Suppressor macrophage treated with lipopolysaccharide for 1 hour (primary cell): ENCODE measurements at places on chromosomes 5 and 9.

GRCh38 chr5:5752844-5753243, 330.4 kb downstream of the ICE1 start:
- no peak for DNase-seq

- no peak for DNase-seq
Measured at GRCh38 chr5:56303511-56303910, 70.4 kb upstream of the ANKRD55 start.

- DNase-seq: peak; percentile 20
Measured at GRCh38 chr5:36613771-36614656, 7.6 kb downstream of the SLC1A3 start.

DNA sequence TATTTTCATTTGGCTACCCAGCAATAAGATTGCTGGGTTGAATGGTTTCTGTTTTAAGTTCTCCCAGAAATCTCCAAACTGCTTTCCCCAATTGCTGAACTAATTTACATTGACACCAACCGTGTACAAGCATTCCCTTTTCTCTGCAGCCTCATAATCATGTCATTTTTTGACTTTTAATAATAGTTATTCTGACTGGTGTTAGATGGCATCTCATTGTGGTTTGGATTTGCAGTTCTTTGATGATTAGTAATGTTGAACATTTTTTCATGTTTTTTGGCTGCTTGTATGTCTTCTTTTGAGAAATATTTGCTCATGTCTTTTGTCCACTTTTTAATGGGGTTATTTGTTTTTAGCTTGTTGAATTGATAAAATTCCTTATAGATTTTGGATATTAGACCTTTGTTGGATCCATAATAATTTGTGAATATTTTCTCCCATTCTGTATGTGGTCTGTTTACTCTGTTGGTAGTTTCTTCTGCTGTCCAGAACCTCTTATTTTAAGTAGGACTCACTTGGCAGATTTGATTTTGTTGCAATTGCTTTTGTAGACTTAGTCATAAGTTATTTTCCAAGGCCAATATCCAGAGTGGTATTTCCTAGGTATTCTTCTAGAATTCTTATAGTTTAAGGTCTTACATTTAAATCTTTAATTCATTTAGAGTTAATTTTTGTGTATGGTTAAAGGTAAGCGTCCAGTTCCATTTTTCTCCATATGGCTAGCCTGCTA, 793.7 kb downstream of the BRINP1 start:
- DNase-seq: no peak
